ENCODE measurements at places on chromosomes 5 and 9. TPM values are rescaled to one million over a fixed set of nuclear protein-coding genes. Genes with fewer than 3 reads are reported as not detected.

GRCh38 chr5:172110260-172110815, 77.7 kb downstream of the STK10 start:
- H3K4me3 ChIP-seq: no peak overlapping the region
- H3K27ac ChIP-seq: no peak overlapping the region
- no peak for DNase-seq
- H3K4me1 ChIP-seq: no peaks in the 10 kb centered on the region
- H3K36me3 ChIP-seq: no peaks in the 10 kb centered on the region

DNA sequence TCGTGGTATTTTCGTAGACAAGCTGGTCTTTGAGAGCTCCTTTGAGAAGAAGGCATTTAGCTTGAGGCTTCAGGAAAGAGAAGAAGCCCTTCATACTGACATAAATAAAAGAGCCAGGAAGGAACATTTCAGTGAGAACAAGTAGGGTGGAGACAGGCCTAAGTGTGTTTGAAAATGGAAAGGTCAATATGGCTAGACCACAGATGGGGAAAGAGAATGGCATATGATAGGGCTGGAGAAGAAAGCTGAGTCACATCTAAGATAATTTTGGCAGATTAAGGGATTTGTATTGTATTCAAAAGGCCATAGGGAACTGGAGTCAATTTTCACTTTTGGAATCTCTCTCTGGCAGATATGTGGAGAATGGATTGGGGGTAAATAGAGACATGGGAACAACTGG, 374.9 kb downstream of the TMEM38B start:
- H3K36me3 ChIP-seq: no peaks in the 10 kb centered on the region
- H3K27me3 ChIP-seq: no peaks in the 10 kb centered on the region
- DNase-seq: no peak

Gene ANKRD34B
- total RNA-seq: 6.3 TPM

Gene COL5A1
- total RNA-seq: 12.0 TPM

DNA sequence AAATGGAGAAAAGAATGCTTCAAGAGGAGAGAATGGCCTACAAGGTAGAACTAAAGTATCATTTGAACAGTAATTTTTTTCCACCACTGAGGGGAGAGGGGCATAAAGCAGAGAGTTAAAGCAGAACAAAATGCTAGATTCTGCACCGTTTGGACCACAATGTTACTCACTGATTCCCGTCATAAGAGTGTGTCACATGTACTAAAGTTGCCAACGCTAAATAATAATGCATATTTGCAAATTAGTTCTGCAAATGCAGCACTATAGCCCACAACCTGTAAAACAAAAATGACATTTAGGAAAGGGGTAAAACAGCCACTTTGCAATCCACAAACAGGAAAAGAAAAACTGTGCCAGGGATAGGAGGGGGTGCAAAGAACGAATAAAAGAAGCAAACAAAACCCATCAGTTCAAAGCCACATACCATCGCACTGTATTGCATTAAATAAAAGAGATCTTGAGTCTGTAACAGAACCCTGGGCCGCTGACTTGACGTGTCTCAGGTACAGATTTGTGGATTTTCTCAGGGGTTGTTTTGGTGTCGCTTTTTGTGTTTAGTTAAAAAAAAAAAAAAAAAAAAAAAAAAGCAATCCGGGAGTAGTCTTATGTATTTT, 7.7 kb upstream of the NFIB start:
- H3K4me3 ChIP-seq: peak overlapping the region; percentile 76
- H3K27me3 ChIP-seq: peaks cover 3% of the 10 kb centered on the region
- H3K36me3 ChIP-seq: no peaks in the 10 kb centered on the region
- peaks cover 36% of the 10 kb centered on the region for H3K4me1 ChIP-seq

DNA sequence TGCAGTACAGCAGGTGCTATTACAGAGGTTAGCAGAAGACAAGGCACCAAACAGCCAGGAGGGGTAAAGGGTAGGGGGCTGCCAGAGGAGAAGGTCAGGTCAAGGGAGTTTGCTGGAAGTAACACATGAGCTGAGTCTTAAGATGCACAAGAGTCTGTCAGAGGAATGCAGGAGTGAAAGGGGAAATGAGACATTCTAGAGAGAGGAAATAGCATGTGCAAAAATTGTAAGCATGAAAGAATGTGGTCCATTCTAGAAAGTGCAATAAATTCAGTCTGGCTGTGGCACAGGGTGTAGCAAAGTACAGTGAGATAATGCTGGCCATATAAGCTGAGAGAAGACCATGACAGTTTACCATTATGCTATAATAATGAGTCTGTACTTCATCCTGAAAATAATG, 6.6 kb downstream of the GOLGA1 start:
- no peak overlapping the region for H3K4me3 ChIP-seq
- H3K27ac ChIP-seq: no peak overlapping the region

DNA sequence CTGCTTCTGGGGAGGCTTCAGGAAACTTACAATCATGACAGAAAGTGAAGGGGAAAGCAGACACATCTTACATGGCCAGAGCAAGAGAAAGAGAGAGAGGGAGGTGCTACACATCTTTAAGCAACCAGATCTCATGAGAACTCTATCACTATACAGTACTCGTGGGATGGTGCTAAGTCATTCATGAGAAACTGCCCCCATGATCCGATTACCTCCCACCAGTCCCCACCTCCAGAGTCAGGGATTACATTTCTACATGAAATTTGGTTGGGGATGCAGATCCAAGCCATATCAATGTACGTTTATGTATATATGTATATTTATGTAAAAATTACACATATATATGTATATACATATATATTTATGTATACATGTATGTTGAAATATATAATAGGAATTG, 54.4 kb upstream of the CCDC112 start:
- H3K4me3 ChIP-seq: no peak overlapping the region
- H3K27me3 ChIP-seq: no peaks in the 10 kb centered on the region
- no peak overlapping the region for H3K27ac ChIP-seq
- no peaks in the 10 kb centered on the region for H3K36me3 ChIP-seq
- DNase-seq: no peak
